ENCODE measurements at places on chromosomes 16 and 17.

GRCh38 chr17:62172492-62173291 is 107.6 kb upstream of the MED13 start:
- no peak for DNase-seq

DNA sequence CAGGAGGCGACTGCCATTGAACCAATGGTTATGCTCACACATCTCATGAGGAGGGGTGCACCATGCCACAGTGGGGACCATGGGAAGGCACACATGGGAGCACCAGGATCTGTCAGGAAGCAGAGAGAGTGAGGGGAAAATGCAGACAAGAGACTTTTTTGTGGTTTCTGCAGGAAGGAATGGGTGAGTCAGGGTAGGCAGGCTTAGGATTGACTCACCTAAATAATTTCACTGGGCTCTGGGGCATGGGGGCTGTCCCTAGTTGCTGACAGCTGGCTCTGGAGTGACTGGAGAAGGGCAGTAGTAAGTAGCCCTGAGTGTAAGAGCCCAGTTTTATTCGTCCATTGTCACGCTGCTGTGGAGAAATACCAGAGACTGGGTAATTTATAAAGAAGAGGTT is 202.4 kb downstream of the AXIN2 start:
- DNase-seq, result no peak

- DNase-seq, result no peak
Observed at GRCh38 chr16:53711390-53711789, 7.4 kb downstream of the FTO start.

- DNase-seq, result no peak
Observed at GRCh38 chr17:19867329-19868078, at the start of gene ULK2. Gene ULK2 (minus strand): TSS chr17:19867936. CDS start chr17:19867417, 519 bp downstream.

DNA sequence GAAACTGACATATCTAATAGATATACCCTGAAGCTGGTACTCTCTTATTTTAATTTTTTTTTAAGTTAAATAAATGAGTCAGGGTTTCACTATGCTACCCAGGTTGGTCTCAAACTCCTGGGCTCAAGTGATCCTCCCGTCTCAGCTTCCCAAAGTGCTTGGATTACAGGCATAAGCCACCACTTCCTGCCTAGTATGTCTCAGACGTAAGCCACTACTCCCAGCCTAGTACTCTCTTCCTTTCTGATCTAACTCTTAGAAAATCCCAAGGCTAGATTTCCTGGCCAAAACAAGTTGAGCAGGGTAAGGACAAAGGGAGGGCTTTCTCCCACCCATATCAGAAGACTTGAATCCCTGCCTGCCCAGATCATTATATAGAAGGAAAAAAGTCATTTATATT is 33.7 kb downstream of the HOXB1 start:
- DNase-seq, result no peak
